Pancreas (tissue), 10 donors: ENCODE measurements at places on chromosomes 2 and 18. TPM values are rescaled to one million over a fixed set of nuclear protein-coding genes. Genes with fewer than 3 reads are reported as not detected.
A peak's percentile ranks its signal among the peaks of the same experiment; 100 is the strongest.

- DNase-seq, result no peak
- no peak overlapping the region for H3K4me3 ChIP-seq
- H3K27me3 ChIP-seq, result no peaks in the 10 kb centered on the region
- H3K4me1 ChIP-seq, result no peaks in the 10 kb centered on the region
- no peaks in the 10 kb centered on the region for H3K36me3 ChIP-seq
These were observed 73.4 kb downstream of the PLEKHM3 start for GRCh38 chr2:207951734-207952470.

- no peaks in the 10 kb centered on the region for H3K27me3 ChIP-seq
- H3K4me1 ChIP-seq, result no peaks in the 10 kb centered on the region
- DNase-seq, result no peak
- H3K27ac ChIP-seq, result no peak overlapping the region
- H3K36me3 ChIP-seq, result peaks cover 13% of the 10 kb centered on the region
These were observed 53.3 kb downstream of the PIKFYVE start for GRCh38 chr2:208319391-208319790.

DNA sequence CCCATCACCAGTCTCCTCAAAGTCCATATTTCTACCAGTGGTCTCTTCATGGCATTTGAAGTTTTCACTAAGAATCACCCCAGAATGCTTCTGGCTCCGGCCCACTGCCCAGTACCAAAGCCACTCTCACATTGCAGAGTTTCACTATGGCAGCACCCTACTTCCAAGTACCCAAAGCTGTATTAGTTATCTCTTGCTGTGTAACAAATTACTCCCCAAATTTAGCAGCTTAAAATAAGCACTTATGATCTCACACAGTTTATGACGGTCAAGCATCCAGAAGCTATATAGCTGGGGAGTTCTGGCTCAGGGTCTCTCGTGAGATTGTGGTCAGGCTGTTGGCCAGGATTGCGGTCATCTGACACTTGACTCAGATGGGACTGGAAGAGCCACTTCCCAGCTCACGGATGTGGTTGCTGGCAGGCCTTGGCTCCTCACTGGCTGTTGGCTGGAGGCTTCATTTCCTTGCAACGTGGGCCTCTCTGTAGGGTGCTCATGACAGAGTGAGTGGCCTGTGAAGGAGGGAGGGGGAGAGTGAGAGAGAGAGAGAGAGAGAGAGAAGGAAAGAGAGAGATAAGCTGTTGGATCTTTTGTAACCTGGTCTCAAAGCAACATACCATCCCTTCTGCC, 189.5 kb downstream of the CTIF start:
- no peaks in the 10 kb centered on the region for H3K36me3 ChIP-seq
- H3K4me3 ChIP-seq, result no peak overlapping the region

DNA sequence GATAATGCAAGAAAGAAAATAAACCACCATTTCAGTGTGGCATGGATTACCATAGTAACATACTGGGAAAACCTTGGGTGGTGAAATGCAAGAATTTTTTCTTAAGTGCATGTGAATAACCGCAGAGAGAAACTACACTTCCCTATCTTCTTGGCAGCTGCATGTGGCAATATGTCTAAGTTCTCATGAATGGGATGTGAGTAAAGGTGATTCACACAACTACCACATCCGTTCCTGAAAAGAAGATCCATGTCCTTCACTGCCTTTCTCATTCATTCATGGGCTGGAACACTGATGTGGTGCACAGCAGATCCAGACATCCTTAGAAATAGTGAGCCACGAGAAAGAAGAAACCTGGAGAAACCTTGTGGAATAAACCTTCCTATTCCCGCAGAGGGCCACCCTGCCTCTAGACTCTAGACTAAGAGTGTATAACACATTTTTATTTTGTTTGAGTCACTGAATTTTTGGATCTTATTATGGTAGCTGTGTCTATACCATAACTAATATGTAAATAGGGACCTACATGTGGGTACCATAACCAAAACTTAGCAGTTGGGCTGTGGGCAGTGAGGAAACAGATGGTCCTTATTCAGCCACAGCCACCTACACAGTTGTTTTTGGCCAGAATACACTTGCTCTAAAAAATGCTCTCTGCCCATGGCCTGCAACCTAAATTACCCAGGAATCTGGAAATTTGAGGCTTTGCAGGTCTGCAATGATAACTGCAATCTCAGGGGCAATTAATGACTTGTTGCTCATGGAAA, 573.3 kb downstream of the LRP1B start:
- no peak overlapping the region for H3K4me3 ChIP-seq
- peaks cover 13% of the 10 kb centered on the region for H3K4me1 ChIP-seq
- DNase-seq, result peak; percentile 3
- no peaks in the 10 kb centered on the region for H3K36me3 ChIP-seq

DNA sequence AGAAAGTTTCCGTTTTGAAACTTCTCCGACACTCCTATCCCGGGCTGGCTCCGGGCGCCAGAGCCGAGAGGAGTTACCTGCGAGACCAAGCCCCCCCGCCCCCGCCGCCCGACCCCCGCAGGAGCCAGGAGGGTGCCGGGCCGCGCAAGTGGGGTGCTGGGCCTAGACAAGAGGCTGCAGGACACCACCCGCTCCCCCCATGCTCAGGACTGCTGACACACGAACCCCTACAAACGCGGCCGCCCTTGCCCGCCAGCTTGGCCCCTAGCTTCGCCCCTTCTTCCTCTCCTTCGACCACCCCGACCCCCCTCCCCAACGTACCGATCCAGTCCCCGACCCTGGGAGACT, 497 bp downstream of the PLA2R1 start:
- no peaks in the 10 kb centered on the region for H3K4me1 ChIP-seq
- H3K4me3 ChIP-seq, result peak overlapping the region; percentile 55
- H3K27ac ChIP-seq, result no peak overlapping the region
- H3K27me3 ChIP-seq, result no peaks in the 10 kb centered on the region

DNA sequence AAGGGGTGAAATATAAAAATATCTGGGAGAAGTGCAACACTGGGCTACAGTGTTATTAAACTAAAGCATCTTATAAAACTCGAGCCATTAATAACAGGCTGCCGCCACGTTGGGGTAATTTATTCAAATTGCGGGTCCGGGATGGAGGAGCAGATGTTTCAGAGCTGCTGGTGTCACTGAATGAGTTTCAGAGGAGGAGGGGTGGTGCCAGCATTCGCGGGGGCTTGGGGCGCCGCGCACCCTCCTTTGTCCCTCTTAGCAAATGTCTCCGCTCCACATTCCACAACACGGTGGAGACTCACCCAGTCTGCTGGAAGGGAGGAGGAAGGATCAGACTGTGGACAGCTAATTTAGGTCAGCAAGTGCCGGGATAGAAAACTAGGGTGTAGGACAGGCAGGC, 260.5 kb downstream of the CELF4 start:
- DNase-seq, result no peak
- H3K4me3 ChIP-seq, result no peak overlapping the region
- H3K27me3 ChIP-seq, result no peaks in the 10 kb centered on the region
- no peaks in the 10 kb centered on the region for H3K36me3 ChIP-seq

GRCh38 chr2:173151671-173152401, 76.2 kb downstream of the MAP3K20 start:
- no peak for DNase-seq
- H3K36me3 ChIP-seq, result no peaks in the 10 kb centered on the region
- no peaks in the 10 kb centered on the region for H3K4me1 ChIP-seq
- no peak overlapping the region for H3K27ac ChIP-seq

GRCh38 chr2:121075641-121076497, 209.1 kb downstream of the TFCP2L1 start:
- no peak overlapping the region for H3K27ac ChIP-seq
- no peaks in the 10 kb centered on the region for H3K27me3 ChIP-seq
- DNase-seq, result no peak
- H3K4me3 ChIP-seq, result no peak overlapping the region

DNA sequence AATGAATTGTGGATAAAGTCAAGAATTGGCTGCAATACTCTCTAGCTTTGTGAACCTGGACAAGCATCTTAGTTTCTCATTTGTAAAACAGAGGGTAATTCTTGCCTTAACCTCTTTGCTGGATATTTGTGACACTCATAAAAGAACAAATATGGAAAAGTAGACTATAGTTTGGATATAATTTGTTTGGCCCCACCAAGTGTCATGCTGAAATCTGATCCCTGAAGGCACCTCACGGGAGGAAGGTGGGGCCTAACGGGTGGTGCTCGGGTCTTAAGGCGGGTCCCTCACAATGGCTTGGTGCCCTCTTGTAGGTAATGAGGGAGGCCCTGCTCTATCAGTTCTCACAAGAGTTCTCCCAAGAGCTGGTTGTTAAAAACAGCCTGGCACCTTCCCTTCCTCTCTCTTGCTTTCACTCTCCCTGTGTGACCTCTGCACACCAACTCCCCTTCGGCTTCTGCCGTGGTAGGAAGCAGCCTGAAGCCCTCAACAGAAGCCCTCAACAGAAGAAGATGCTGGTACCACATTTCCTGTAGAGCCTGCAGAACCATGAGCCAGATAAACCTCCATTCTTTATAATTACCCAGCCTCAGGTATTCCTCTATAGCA, 37.4 kb downstream of the ARL4C start:
- no peaks in the 10 kb centered on the region for H3K27me3 ChIP-seq
- no peak overlapping the region for H3K4me3 ChIP-seq

GRCh38 chr18:26233208-26233607, 7.0 kb downstream of the TAF4B start:
- no peaks in the 10 kb centered on the region for H3K36me3 ChIP-seq
- no peaks in the 10 kb centered on the region for H3K27me3 ChIP-seq
- no peak overlapping the region for H3K4me3 ChIP-seq

- peak overlapping the region; percentile 90 for H3K27ac ChIP-seq
- no peak overlapping the region for H3K4me3 ChIP-seq
- no peak for DNase-seq
- no peaks in the 10 kb centered on the region for H3K27me3 ChIP-seq
- H3K36me3 ChIP-seq, result no peaks in the 10 kb centered on the region
- H3K4me1 ChIP-seq, result peaks cover 28% of the 10 kb centered on the region
These were observed 2.9 kb upstream of the INSIG2 start for GRCh38 chr2:118085173-118086023.

- H3K4me3 ChIP-seq, result peak overlapping the region; percentile 42
- H3K27me3 ChIP-seq, result no peaks in the 10 kb centered on the region
- H3K4me1 ChIP-seq, result no peaks in the 10 kb centered on the region
- no peaks in the 10 kb centered on the region for H3K36me3 ChIP-seq
- H3K27ac ChIP-seq, result no peak overlapping the region
These were observed 14.3 kb downstream of the SIX3 start for GRCh38 chr2:44955593-44956392.

- H3K4me1 ChIP-seq, result peaks cover 6% of the 10 kb centered on the region
- H3K36me3 ChIP-seq, result no peaks in the 10 kb centered on the region
- H3K4me3 ChIP-seq, result no peak overlapping the region
- no peaks in the 10 kb centered on the region for H3K27me3 ChIP-seq
- no peak for DNase-seq
These were observed 85.8 kb downstream of the DNMT3A start for GRCh38 chr2:25255745-25256487.

DNA sequence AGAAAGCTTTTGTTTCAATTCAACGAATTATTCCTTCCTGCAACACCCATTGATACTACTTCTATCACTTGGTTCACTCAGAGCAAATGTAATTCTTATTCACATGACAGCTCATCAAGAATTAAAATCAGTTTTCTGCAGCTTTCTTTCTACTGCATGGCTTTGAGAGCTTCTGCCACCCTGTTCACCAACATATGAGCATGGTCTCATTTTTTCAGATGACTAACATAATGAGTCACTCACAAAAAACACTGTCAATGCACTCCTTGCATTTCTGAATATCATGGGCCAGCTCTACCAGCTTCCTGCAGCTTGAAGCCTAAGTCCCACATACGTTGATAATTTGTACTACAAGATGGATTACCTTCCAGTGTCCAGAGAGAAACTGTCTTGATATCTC, 342.9 kb downstream of the LRATD1 start:
- H3K4me3 ChIP-seq, result no peak overlapping the region
- H3K27ac ChIP-seq, result no peak overlapping the region
- no peaks in the 10 kb centered on the region for H3K4me1 ChIP-seq
- no peaks in the 10 kb centered on the region for H3K27me3 ChIP-seq
- H3K36me3 ChIP-seq, result no peaks in the 10 kb centered on the region
- no peak for DNase-seq

- no peak overlapping the region for H3K27ac ChIP-seq
- DNase-seq, result no peak
- peaks cover 6% of the 10 kb centered on the region for H3K36me3 ChIP-seq
- no peaks in the 10 kb centered on the region for H3K27me3 ChIP-seq
- no peak overlapping the region for H3K4me3 ChIP-seq
- no peaks in the 10 kb centered on the region for H3K4me1 ChIP-seq
These were observed 33.0 kb downstream of the ADI1 start for GRCh38 chr2:3486047-3487027.

DNA sequence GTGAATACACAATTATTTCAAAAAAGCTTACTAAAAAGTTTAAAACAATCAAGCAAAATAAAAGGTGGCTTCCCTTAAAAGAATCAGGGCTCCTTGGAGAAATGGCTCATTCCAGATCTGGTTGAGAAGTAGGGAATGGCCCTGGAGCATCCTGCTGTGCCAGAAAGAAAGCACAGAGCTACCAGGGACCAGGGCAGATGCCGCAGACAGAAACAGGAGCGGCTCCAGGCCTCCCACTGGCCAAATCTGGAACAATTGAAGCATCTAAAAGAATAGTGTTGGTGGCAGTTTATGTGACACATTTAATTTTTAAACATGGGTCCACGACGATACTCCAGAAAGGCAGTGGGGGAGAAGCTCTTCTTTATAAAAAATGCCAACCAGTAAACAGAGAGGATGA, 75.5 kb downstream of the GBX2 start:
- no peaks in the 10 kb centered on the region for H3K27me3 ChIP-seq
- DNase-seq, result no peak
- H3K27ac ChIP-seq, result no peak overlapping the region
- no peak overlapping the region for H3K4me3 ChIP-seq
- H3K36me3 ChIP-seq, result no peaks in the 10 kb centered on the region
- no peaks in the 10 kb centered on the region for H3K4me1 ChIP-seq

Gene GFPT1
- 52.6 TPM for total RNA-seq

Gene CDH20
- total RNA-seq, result not detected

Gene PLEKHA3
- total RNA-seq, result 10.2 TPM

Gene IGFBP5
- total RNA-seq, result 36.1 TPM

Gene TMEM247
- not detected for total RNA-seq

Gene SDC1
- total RNA-seq, result 4.8 TPM

Gene ZNF407
- 6.0 TPM for total RNA-seq

Gene POTEC
- not detected for total RNA-seq
